ENCODE measurements at places on chromosomes 2 and 18.
A peak's percentile ranks its signal among the peaks of the same experiment; 100 is the strongest.

GRCh38 chr2:20313659-20314058 lies 37.0 kb downstream of the PUM2 start:
- no peak for DNase-seq

- DNase-seq = peak; percentile 29
Measured at GRCh38 chr18:42038936-42039335, 83.9 kb downstream of the PIK3C3 start.

GRCh38 chr18:38698088-38698487 lies 1132.5 kb upstream of the CELF4 start:
- no peak for DNase-seq

GRCh38 chr18:21242780-21243401 lies 859 bp downstream of the GREB1L start:
- no peak for DNase-seq

DNA sequence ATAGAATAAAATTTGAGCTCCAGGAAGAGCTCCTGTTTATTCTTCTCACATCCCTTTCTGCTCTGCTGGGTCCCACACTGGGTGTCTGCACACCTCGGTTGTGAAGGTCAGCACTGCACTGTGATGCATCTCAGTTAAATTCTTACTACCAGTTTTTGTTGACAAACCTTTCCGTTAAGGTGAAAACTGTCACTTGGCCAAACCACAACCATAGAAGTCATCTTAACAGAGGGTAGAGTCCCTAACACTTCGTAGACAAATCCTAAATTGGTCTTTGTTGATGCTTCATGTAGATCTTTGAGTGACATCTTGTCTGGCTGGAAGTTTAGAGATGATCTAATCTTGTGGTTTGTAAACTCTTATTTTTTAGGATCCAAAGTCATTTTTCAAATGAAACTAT lies 167.4 kb upstream of the MAP3K20 start:
- DNase-seq = no peak

GRCh38 chr2:183019718-183020442 lies 18.4 kb downstream of the NCKAP1 start:
- DNase-seq = no peak

GRCh38 chr18:42588786-42589185 lies 526.7 kb downstream of the RIT2 start:
- DNase-seq = no peak

DNA sequence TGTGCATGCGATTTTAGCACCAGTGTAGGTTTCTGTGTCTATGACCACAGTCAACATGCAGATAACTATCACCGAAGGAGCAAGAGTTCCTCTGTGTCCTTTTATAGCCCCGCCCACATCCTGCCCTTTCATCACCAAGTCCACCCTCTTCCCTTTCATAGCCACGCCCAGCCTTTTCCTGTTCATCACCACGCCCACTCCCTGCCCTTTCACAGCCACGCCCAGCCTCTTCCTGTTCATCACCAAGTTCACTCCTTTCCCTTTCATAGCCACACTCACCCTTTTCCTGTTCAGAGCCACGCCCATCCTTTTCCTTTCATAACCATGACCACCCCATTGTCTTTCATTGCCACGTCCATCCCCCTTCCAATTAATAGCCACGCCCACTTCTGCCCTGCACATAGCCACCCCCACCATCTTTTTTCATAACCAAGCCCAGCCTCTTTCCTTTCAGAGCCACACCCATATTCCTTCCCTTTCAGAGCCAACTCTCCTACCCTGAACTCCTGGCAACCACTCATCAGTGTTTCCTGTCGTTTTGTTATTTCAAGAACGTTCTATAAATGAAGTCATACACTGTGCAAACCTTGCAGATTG lies 273.9 kb downstream of the MYT1L start:
- DNase-seq = no peak

GRCh38 chr18:35041815-35042387 lies 688 bp downstream of the MAPRE2 start:
- DNase-seq = no peak

- DNase-seq = no peak
Measured at GRCh38 chr18:6781142-6781714, 51.7 kb downstream of the ARHGAP28 start.

- peak; percentile 77 for DNase-seq
Measured at GRCh38 chr18:60019463-60019840, 119.7 kb downstream of the PMAIP1 start.

DNA sequence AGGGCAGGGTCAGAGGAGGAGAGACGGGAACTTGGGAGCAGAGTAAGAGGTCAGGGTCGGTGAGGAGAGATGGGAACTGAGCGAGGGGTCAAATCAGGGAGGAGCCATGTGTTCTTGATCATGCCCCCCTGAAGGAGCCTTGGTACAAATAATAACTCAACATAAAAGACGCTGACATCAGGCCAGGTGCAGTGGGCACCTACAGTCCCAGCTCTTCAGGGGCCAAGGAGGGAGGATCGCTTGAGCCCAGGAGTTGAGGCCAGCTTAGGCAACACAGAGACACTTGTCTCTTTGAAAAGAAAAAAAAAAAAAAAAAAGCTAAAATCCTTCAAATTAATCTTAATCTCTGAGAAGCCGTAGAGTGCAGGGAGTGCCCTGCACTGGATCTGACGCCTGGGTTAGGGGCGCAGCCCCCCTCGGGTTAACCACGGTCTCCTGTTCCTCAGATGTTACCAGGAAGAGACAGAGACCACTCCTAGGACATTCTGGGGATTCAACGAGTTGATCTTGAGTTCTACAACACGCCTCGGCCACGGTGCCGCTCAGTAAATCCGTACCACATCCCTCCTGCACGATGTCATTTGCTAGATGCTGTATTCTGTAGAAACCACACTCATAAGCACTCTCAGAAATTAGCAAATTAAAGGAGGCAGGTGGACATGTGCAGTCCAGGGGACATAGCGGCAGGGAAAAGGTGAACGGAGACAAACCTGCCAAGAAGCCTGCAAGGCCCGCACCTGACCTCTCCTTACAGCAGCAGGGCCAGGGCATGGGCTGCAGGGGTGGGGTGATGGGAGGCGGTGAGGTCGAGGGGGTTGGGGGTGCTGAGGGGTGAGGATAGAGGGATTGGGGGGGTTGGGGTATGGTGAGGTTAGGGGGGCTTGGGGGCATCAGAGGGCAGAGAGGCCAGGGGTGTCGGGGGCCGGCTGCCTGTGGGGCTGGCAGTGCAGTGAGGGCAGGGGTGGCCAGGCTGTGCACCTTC lies 29.2 kb downstream of the SLC66A2 start:
- no peak for DNase-seq

DNA sequence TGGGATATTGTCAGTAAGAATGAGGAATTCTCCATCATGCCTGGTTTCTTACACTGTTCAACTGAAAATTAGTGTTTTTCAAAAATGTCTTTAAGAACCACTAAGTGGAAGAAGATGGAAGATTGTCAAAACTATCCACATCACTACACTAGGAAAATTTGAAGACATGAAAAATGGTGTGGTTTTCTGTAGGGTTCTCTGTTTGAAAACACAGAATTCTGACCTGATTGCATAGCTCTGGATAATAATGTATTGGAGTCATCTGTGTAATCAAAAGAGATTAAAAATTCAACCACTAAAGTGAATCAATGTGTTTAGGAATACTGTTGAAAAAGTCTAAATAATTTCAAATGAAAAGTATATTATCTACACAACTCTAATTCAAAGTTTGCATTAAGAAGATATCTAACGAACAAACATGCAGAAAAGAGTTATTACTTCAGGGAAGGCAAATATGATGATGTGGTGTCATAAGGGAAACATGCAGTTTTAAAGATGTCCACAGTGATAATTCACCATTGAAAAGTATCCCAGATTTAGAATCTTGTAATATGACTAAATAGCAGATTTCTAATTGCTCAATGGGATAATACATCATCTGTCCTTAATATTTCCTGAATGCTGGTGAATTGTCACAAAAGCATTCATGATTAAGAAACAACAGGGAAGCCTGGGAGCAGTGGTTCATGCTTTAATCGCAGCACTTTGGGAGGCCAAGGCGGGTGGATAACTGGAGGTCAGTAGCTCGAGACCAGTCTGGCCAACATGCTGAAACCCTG lies 116.9 kb downstream of the ERBB4 start:
- no peak for DNase-seq

- peak; percentile 61 for DNase-seq
Measured at GRCh38 chr18:59783138-59783537, 85.9 kb upstream of the CCBE1 start.

DNA sequence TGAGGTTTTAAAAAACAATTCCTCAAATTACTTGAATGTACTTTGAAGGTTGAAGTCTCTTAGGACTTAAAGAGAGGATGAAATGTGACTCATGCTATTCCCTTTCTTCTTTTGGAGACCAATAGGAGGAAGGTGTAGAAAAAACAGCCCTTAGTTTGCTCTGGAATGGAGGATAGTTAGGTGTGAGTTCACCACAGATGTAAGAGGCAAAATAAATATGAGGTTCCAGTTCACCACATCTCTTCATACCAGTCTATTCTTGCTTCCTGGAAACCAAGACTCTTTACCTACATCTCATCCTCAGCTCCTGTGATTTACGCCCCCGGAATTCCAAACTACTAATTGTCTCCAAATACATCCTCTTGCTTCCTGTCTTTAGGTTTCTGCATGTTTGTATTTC lies 77.5 kb upstream of the TTC21B start:
- no peak for DNase-seq

DNA sequence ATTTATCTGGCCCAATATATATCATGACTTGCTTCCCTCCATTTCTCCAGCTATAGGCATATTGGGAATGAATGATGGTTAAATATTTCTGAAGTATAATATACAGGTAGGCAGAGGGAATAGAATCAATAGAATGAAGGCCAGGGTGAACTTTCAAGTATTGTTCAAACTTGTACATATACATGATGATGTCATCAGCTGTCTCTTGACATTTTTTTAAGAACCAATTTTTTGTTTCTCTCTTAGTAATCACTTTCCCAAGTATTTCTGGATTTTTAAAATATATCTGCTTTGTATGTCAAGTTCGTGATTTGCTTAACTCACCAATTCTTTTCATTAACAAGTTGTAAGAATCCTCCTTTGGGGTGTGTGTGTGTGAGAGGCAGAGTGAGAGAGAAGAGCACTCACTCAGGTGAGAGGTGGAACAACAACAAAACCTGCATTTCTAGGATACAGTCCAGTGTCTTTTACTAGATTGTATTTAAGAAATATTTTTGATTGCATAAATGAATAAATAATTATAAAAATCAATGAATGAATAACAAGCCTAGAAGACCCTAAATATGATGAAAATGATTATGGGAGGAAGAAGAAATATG lies 1239.1 kb downstream of the LRP1B start:
- no peak for DNase-seq

DNA sequence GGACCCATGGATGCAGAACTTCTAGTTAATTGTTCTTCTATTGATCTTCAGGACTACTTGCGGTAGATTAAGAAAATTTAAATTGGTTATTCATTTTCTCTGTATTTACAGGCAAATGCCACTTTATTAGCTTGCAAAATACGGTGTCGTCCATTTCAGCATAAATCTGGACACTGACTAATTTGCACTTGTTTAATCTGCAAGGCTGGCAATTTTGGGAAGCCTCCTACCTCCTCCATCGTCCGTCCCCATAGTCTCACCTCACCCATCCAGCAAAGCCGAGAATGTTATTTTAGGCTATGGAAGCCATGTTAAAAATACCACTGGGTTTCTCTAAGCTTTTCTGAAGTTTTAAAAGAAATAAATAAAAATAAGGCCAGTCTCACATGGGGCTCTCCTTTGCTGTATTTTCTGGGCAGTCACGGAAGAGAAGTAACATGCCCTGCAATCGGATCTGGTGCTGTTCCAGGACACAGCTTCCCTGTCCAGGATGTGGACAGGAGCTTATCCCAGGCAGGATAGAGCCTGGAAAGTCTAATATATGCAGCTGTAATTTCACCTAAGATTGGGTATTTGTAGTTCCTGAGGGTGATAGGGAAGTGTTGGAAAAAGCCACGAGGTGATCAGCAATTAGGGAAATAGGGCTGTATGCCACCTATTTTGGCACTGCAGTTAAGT lies 17.4 kb downstream of the TMEM178A start:
- DNase-seq = no peak

GRCh38 chr2:18762667-18763066 lies 173.3 kb upstream of the NT5C1B start:
- no peak for DNase-seq

DNA sequence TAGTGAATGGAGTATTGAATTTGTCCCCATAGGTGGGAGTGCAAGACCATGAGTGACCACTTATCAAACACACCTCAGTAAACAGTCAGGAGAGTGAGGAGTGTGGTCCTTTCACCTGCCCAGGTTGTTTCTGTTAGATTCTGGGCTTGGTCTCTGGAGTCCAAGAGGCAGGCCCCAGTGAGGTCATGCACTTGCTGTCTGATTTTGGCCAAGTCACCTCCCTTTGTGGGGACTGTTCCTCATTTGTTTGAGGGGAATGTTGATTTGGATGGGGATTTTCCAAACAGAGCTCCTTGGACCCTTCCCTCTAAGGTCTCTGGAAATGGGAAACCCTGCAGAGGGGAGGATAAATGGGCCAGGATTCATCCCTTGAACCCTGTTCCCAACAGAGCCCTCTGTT lies 7.3 kb downstream of the IL1RN start:
- DNase-seq = no peak

DNA sequence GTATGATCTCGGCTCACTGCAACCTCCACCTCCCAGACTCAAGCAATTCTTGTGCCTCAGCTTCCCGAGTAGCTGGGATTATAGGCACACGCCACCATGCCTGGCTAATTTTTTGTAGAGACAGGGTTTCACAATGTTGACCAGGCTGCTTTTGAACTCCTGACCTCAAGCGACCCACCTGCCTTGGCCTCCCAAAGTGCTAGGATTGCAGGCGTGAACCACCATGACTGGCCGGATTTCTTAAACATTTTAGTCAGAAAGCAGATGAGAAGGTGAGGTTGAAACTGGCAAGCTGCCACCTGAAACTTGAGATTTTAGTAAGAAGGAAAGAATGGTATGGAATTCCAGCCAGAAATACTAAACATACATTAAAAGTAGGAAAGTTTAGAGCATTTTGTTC lies 31.9 kb downstream of the KLHL23 start:
- no peak for DNase-seq

- no peak for DNase-seq
Measured at GRCh38 chr18:38966841-38967240, 1401.2 kb upstream of the CELF4 start.
